ENCODE measurements at places on chromosomes 12 and 14.

GRCh38 chr12:120574106-120574505 is 7.1 kb downstream of the POP5 start:
- no peak for DNase-seq

DNA sequence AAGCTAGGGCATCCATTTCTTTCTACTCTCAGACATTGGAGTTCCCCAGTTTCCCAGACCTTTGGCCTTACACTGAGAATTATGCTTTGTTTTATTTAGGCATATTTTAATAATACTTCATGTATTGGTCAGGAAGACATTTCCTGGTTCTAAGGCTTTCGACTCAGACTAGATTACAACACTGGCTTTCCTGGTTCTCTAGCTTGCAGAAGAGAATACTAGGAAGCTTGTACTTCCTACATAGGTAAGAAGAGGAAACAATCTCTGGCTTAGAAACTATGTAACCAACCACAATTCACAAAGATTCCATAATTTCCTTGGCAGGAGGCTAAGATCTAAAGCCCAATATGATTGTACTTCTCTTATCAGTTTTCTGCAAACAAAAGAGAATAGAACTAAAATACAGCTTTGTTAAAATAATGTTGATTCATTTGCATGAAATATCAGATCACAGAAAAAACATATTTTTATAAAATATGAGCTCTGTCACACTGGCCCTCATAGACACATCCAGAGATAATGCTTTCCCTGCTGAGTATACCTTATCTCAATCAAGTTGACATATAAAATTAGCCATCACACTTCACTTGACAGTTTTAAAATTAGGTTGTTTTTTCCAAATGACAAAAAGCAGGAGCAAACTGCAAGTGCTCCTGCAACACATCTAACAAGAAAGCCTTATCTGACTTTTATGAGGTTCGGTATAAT is 30.5 kb downstream of the CLEC2D start:
- DNase-seq, result no peak

- DNase-seq, result no peak
Measured at GRCh38 chr14:69701857-69702256, 65.1 kb upstream of the SRSF5 start.

GRCh38 chr12:106123110-106123509 is 15.6 kb downstream of the NUAK1 start:
- DNase-seq, result no peak

DNA sequence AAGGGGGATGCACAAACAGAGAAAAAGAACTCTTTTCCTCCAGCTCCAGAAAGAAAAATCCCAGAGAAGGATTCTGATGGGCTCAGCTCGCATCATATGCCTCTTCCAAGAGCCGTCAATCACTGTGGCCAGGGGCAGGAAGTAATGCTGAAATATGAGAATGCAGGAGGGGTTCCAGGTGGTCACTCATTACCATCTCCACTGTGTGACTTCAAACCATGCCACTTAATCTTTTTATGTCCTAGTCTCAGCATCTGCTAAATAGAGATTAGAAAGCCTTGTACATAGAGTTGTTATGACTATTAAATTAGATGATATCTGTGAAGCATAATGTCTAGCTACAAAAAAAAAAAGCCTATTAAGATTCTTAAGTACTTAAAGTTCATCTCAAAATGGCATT is 65.6 kb upstream of the FICD start:
- DNase-seq, result no peak

DNA sequence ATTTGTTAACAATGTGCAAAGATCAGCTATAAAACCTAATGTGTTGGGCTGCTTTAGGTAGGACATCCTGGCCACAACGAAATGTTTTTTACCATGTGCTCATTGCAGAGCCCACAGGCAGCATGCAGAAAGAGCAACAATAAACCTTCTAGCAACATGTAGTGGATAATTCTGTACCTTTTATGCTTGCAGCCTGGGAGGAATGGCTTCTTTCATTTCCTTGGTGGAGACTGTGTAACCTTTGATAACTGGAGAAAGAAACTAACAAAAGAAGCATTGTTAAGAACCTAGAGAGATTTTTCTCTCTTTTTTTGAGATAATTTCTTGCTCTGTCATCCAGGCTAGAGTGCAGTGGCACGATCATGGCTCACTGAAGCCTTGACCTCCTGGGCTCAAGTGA is 225.5 kb upstream of the PRICKLE1 start:
- no peak for DNase-seq

DNA sequence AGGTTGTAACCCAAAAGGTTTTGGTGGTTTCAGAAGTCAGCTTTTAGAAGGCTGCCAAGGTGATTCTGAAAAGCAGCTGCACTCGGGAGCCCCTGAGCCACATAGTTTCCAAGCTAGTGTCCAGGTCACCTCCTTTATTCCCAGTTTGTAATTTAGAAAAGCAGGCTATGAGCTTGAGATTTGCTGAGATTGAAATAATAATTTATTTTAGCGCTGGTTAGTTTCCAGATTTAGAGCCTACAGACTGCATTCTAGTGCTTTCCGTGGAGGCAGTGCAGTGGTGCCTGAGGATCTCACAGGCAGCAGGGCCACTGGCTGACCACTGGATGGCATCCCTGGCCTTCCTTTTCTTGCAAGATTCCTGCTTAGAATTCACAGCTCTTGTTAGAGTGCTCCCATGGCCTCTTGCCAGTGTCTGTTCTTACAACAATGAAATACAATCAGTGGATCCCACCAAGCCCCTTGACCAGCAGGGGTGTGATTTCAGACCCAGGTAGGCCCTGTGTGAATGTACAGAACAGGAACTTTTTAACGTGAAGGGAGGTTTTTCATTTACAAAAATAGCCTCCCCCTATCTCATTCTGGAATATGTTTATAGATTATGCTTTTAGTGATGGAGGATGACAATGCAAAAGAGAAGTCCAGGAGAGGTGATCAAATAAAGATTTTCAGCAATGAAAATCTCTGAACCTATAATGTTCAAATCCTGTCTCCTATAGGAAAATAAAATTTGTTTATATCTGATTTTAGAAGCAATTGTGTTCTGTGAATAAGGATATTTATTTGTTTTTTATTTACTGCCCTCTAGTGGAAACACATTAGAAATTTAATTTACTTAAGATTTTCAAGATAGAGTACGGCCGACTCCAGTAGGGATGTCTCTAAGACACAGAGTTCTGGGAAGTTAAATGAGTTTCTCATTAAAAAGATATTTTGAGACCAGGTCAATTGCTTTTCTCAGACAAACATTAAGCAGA is 362.1 kb upstream of the STXBP6 start:
- no peak for DNase-seq

- no peak for DNase-seq
Measured at GRCh38 chr14:66117600-66117999, 368.6 kb upstream of the CCDC196 start.

- no peak for DNase-seq
Measured at GRCh38 chr12:132065609-132066344, 78.3 kb downstream of the DDX51 start.

- DNase-seq, result no peak
Measured at GRCh38 chr12:50589650-50590435, 85.1 kb downstream of the DIP2B start.

DNA sequence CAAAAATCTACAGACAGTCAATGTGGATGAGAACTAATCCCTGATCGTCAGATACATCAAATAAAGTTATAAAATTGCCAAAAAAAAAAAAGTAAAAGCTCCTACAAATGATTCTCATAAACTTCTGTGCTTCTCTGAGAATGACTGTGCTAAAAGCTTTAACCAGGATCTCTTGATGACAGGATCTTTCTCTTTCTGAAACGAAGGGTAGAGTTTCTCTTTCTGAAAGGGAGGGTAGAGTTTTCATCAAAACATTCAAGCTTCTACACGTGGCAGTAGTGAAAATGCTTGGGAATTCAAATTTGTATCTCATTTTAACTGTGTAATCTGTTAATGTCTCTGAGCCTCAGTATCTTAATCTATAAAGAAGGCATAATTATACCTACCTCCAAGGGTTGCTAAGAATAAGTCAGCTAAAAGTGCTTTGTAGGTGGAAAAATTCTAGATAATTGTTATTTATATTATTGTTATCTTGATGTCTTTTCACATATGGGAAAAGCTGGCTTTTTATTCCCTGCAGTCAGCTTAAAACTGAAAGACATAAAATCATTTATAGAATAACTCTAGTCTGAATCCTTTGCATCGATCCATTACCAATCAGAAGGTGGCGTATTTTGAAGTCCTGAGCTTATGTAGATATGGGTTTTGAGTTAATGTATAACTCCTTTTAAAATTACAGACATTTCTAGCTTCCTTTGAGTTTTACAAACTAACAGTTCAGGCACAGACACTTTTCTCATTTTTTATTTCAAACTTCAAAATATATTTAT is 157.4 kb downstream of the DACT1 start:
- no peak for DNase-seq

DNA sequence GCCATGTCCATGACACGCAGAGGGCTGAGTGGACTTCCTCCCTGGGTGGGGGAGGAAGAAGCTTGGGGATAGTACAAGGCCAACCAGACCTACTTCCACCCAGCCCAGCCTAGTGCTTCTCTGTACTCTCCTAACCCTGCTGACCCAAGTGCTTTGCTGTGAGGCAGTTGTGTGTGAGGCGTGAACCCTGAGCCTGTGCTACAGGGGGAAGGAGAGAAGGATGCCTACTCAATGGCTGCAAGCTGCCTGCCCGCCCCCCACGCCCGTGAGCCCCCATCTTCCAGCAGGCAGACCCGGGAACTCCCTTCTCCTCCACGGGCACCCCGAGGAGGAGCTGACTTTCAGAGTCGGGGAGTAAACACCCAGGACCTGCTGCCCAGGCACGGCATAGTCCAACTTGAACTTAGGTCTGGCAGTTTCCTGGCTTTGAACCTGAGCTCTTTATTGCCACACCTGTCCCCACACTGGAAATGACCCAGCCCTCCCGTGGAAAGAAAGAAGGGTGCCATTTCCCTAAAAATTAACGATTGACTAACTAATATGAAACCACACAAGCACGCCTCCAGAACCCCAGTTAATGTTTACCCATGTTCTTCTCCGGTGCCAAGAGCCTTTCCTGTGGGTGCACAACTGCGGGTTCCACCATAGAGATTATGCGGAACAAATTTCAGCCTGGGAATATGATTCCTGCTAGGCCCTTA is 10.8 kb downstream of the ALDH2 start:
- DNase-seq, result no peak

DNA sequence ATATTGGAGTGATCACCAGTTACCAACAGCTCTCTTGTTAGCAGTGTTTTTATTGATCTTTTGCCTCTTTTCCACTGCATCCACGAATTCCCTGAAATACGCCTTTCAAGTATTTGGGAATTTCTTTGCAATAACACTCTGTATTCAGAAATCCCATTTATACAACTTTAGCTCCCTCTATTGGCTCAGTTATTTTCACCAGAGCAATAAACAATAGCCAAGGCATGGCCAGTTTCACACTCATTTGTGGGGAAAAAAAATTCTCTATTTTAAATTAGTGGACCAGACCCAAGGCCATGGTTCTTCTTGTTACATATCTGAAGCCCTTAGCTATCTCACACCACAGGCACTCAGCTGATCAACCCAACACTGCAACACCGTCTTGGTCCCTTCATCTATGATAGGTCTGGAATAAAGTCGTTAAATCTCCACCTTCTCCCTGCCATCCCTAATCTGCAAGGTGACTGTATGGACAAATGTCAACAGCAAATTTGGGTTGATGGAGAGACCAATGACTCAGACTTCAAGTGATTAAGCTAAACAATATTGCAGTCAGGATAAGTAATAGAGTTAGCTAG is 92.4 kb upstream of the TMEM260 start:
- DNase-seq, result no peak

DNA sequence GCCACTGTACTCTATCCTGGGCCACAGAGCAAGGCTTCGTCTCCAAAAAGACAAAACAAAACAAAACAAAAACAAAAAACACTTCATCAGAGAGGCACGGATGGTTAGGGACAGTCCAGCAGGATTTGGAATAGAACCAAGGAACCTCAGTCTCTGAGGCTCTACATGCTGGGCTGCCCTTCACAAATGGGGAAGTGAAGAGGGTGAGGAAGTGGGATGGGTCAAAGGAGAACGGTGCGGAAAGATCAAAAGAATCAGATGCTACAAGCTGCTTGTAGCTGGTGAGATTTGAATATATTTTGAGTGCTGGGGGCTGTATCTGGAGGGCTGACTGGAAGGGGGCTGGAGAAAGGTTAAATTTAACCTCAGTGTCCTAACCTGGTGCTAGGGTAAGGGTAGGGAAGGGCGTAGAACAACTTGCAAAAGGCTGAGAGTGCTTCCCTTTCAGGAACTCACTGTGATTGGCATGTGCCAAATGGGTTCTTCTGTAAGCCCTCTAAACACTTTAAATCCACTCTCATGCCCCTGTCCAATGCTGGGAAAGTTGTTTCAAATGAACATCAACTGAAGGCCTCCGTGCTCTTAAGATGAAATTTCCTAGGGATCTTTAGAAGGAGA is 4.6 kb downstream of the FOXJ2 start:
- no peak for DNase-seq

GRCh38 chr12:42143452-42144157 is 1.1 kb downstream of the GXYLT1 start:
- no peak for DNase-seq

DNA sequence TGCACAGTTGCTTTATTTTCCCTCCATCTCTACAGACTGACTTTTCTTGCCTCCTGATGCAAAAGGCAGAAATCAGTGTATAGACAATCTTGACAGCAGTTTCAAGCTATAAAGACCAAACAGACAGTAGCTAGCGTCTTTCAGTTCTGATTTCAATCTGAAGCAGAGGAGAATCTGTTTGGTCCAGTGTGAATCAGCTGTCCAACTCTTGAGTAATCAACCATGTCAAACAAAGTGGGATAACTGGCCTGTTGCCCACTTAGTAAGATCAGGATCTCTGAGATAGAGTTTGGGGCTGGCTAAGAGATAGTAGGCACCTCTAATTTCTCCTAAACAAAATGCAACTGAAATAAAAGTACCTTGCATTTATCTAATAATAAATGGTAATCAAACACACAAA is 797.4 kb upstream of the FBXO33 start:
- DNase-seq, result no peak

- no peak for DNase-seq
Measured at GRCh38 chr12:7197841-7198240, 8.4 kb downstream of the PEX5 start.

GRCh38 chr12:76595056-76595455 is 35.5 kb upstream of the OSBPL8 start:
- no peak for DNase-seq

DNA sequence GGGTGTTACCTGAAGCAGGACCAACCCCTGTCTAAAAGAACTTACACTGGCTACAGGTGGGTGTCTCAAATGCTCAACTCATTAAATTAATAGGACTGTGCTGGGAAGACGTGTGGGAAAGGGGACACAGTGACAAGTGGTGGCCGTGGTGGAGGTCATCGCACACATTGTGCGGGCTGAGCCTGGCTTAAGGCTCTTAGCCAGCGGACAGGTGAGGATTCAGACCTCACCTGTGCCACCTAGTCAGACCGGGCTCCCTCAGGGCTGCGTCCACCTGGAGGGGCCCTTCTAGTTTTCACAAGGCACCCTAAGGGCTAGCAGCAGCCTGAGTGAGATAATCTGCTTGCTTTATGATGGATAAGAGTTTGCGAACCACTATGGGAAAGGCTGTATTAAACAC is 125.2 kb upstream of the FKBP4 start:
- DNase-seq, result no peak

GRCh38 chr12:5777451-5777850 is 167.6 kb downstream of the ANO2 start:
- DNase-seq, result no peak

Data from stimulated activated CD4-positive, alpha-beta T cell treated with anti-CD3 and anti-CD28 coated beads, Interleukin-12 subunit alpha, Interleukin-12 subunit beta, amount 100 ng/mL, for 4 hours (primary cell).